ENCODE measurements at places on chromosomes 6 and 20.

DNA sequence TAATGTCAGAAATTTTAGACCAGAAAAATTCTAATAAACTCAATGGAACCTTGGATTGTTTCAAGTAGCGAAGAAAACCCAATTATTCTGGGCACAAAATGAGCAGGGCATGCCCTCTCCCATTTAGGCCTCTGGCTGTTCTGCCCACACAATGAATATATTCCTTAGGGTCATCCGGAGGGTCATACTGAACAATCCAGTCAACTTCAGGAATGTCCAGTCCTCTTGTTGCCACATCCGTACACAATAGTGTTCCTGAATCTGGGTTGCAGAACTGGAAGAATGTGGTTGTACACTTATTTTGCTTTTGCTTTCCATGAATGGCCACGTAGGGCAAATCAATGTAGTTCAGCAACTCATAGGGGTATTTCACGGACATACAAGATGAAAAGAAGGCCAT, 23.4 kb upstream of the RNF144B start:
- DNase-seq = no peak

DNA sequence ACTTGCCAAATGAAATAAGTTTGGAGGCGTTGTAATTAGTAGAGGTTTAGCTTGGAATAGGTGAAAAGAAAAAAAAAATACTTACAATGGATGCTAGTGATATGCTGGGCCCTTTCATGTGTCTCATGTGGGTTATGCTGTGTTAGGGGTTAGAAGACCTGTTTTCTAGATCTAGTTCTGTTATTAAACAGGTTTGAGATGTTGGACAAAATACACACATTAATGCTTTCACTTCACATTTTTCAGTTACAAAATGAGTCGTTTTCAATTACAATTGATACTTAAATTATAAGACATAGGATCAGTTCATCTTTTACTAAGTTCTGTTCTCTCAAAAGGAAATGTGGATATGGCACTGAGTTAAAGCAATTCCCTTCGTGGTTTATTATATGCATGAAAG, 509.8 kb downstream of the EPM2A start:
- no peak for DNase-seq

- DNase-seq = no peak
Observed at GRCh38 chr6:32254761-32255198, 30.9 kb upstream of the NOTCH4 start.

- DNase-seq = no peak
Observed at GRCh38 chr6:1766654-1767053, 156.9 kb downstream of the FOXC1 start.

DNA sequence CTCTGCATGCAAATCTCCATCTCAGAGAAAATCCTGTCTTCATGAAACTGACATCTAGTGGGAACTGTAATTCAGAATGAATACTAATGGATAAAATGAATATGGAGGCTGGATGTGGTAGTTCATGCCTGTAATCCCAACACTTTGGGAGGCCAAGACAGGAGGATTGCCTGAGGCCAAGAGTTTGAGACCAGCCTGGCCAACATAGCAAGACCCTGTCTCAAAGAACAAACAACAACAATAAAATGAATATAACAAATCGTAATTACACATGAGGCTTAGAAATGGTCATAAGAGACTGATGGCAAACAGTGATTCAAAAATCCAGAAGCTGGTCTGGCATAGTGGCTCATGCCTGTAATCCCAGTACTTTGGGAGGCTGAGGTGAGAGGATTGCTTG, 44.6 kb upstream of the DSN1 start:
- DNase-seq = no peak

DNA sequence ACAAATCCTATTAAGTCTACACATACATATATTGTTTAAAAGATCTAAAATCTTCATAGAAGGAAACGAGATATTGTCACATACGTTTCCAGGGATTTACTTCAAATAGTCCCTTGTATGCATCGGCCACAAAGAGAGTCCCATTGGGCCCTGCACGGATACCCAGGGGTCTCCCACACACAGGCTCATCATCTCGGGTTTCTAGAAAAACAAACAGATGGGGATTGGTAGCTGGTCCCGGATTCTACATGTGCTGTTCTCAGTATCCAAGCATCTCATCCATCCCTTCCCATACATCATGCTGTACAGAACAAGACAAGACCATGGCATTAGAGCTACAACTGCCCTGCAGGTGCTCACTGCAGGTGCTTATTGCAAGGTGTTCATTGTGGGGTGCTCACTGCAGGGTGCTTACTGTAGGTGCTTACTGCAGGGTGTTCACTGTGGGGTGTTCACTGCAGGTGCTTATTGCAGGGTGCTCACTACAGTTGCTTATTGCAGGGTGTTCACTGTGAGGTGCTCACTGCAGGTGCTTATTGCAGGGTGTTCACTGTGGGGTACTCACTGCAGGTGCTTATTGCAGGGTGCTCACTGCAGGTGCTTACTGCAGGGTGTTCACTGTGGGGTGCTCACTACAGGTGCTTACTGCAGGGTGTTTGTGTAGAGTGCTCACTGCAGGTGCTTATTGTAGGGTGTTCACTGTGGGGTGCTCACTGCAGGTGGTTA, 21.0 kb downstream of the APMAP start:
- DNase-seq = no peak

GRCh38 chr6:53347250-53347920, 1.4 kb downstream of the ELOVL5 start:
- DNase-seq = no peak

- DNase-seq = no peak
Observed at GRCh38 chr20:64203037-64203777, 39.0 kb downstream of the MYT1 start.

DNA sequence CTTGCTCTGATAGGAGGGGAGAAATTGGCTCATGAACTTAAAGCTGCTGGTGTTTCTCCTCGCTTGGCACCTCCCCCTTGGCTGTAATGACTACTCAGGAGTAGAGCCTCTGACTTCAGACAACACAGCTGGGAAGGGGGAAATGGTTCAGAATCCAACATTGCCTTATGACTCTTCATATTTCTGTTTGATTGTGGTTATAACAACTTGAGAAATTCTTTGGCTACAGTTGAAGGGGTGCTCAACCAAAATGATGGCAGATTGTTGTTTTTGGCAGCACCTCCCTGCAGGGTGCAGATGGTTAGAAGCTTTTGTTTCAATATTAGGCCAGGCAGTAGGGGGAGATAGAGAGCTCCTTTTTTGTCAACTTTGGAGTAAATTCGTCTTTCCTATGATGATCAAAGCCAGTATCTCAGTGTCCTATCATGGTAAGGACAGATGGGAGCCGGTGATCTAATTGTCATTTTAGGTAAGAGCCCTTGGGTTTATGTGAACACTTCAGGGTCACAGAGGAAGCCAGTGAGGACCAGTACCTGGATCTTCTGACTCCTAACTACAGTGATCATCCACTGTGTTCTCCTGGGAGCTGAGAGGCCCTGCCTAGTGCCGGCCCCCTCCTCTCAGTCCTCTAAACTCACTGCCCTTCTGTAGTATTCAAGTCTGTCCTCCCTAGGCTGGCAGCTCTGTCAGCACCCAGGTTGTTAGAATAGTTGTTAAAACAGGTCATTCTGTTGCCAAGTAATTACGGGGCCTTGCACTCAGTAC, 39.9 kb downstream of the RPRD1B start:
- no peak for DNase-seq

DNA sequence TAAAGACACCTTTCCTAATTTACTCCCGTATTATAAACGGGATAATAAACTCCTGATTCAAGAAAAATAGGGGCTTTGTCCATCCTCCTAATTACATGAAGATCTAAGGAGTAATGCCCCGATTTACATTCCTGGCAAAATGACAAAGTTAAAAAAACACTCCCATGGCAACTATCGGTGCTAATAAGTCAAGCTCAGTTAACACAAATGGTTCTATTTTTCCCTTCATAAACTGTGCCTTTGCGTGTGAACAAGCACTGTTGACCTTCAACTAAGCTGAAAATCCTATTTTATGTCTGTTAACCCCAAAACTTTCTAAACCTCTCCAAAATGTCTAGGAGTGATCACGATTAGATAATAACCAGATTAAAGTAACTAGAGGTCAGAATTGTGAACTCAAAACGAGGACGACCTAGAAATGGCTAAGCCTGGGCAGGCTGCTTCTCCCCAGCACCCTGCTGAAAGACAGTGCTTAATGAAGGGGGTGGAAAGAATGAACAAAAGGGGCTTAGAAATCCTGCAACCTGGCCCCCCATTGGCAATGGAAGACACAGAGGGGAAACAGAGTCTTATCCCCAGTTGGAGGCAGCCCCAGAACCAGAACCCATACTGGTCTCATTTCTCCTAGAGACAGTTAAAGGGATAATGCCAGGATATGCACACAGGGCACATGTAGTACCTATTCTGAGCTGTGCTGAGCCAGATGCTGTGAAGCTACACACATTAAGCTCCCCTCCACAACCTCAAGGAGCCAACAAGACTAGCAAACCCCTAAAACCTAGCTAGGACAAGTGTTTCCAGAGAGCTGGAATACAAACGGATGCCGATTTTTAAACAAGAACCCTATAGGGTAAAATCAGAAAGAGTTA, 23.0 kb downstream of the SLC23A2 start:
- no peak for DNase-seq

DNA sequence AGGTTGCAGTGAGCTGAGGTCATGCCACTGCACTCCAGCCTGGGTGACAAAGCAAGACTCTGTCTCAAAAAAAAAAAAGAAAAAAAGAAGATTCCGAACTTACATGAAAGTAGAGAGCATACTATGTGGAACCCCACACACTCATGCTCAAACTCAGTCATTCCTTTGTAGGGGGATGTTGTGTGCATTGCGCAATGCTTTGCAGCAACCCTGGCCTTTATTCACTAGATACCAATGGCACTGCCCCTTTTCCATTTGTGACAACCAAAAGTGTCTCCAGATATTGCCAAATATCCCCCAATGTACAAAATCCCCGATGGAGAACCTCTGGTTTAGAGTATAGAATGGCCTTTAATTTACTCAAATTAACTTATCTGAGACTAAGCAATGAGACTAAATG, 158.6 kb downstream of the GJA1 start:
- no peak for DNase-seq

GRCh38 chr6:30035784-30036183, 25.3 kb upstream of the POLR1H start:
- DNase-seq = no peak

- DNase-seq = no peak
Observed at GRCh38 chr6:65709099-65709830, 2.2 kb upstream of the EYS start.

Measured in CD4-positive, alpha-beta T cell treated with Interleukin-15 for 1 hour (primary cell).